ENCODE measurements at places on chromosomes 4 and X.

GRCh38 chr4:76342191-76342590 is 35.7 kb downstream of the STBD1 start:
- no peak for DNase-seq

DNA sequence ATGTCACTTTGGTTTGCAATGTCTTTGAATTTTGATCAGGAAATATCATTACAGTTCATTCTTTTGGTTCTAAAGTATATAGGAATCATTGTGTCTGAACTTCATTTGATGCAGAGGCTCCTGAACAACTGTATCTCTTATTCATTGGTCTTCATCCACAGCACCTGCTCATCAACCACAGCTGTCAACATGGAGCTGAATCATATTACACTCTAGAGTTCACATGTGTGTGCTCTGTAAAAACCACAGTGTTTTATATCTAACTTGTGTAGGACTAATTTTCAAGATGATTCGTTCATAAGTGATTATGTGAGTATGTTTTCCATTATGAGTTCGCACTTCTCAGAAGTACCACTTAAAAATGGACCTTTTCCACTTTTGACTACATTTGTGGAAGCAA is 643.3 kb upstream of the FAM241A start:
- DNase-seq, result no peak

- DNase-seq, result no peak
These were observed 258.2 kb downstream of the PPP1R2C start for GRCh38 chrX:42519666-42520231.

DNA sequence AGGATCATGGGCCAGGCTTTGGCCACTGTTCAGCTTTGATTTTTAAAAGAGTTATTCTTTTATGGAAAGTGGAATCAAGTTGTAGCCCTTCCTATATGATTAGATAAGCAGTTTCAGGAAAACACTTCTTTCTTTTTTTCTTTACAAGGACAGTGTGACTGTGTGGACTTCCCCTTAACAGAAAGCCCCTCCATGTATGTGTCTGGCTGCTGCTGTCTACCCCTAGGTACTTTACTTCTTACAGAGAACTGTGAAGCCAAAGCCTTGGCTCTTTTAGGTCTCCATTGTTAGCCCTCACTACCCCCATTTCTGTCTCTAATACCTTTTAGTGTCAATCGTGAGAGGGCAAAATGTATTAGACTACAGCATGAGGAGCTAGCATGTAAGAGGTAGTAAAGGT is 19.1 kb downstream of the VSIG1 start:
- DNase-seq, result no peak

DNA sequence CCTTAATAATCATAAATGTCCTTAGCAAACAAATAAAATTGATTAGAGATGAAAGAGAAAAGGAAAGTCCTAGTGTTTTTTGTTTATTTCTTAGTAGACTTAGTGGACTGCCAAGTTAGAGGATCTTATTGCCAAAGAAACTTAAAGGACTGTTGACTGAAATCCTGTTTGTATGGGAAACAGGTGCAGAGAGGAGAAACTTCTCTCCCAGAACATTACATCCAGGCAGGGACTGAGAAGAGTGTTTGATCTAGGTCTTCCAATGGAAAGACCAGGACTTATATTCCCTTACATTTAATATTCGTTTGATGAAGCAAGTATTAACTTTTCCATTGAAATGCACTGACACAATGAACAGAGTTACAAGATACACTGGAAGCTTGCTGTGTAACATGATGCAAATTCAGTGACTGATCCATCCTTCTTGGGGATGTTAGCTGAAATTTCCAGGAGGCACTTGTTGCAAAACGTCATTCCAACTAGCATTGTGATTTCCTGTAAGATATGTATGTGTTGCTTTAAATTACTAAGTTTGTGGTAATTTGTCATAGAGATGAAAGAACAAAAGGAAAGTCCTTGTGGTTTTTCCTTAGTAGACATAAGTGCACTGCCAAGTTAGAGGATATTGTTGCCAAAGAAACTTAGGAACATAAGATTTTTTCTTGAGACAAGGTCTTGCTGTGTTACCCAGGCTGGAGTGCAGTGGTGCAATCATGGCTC is 505.6 kb downstream of the STIM2 start:
- no peak for DNase-seq

- no peak for DNase-seq
These were observed 1.6 kb upstream of the USP11 start for GRCh38 chrX:47231167-47231566.

DNA sequence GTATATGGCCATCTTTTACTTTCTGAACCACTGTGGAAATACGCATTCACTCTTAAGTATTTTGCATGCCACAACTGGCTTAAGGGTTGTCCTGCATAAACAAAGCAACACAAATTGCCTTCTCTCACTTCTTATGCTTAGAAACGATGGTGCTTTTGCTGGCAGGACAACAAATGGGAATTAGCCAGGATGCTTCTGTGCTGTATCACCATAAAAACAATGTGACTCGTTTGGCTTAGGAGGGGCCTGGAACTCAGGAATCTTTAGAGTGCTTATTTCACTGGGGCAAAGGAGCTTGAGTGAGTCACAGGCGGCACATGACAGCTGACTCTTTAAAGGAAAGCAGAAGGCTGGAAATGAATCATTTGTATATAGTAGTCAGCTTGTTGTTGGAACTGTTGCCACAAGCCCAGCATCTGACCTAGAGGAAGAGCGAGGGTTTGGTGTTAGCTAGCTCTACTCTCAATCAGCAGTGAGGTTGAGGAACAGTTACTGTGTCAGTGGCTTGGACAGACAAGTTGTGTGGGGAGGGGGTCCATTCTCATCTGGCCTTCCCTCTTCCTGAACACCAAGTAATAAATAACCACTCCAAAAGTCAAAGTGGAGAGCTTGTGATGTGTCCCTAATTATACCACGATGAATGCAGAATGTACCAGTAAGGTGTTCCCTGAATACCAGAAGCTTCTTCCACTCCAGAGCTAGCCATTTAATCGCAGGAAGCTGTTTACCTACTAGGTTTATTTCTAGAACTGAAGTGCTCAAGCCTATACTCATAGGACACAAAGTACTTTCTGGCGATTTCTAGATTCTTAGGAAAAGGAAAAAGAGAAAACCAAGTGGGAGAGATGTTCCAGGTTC is 293.1 kb downstream of the CAMK2D start:
- DNase-seq, result peak; percentile 98

DNA sequence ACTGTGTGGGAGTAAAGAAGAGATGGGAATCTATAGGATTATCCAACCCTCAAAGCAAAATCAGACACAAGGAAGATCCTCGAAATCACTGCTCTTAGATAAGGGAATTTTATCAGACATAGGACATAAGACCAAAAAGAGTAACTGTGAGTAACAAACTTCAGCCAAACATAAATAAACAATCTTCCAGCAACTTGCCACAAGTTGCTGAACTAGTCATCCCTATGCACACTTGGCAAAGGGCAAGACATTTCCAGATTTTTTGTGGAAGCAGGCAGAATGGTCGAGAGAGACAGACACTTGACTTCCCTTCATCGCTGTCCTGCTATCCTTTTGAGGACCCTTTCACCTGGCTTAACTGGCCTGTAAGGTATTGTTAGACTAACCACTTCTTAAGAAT is 89.6 kb downstream of the KCNIP4 start:
- no peak for DNase-seq

GRCh38 chr4:171473155-171473554 is 340.0 kb upstream of the GALNTL6 start:
- DNase-seq, result no peak

DNA sequence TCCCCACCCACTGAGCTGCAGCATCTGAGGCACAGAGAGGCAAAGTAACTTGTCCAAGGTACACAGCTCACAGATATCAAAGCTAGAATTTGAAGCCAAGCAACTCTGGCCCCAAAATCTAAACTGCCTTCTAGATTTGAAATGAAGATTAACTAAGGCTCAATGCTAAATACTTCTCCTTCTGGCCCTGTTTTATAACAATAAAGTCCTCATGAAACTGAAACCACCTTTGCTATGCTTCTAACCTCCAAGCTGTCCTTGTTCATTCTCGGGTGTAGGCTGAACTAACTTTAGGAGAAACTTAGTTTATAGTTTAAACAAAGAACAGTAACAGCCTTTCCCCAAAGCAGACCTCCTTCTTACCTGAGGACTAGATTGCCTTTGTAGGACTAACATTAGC is 93.6 kb downstream of the DCTD start:
- DNase-seq, result no peak

DNA sequence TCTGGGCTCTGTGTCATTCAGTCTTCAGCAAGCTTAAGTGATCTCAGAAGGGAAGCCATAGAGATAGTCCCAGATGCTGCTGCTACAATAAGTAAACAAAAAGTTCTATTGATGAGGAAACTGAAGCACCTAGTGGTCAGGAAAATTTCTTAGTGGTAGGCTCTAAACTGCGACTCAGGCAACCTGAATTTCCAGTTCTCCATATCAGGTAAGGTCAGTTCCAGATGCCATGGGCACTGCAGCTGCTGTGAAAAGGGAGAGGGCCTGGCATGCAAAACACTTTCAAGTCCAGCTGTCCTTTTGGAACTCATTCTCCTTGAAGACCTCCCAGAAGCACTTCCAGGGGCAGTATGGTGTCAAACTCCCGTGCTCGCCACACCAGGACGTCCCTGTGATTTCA is 46.2 kb downstream of the REELD1 start:
- no peak for DNase-seq

GRCh38 chrX:71563921-71564320 is 14.3 kb upstream of the GCNA start:
- no peak for DNase-seq

GRCh38 chr4:176153124-176153523 is 42.3 kb downstream of the SPATA4 start:
- no peak for DNase-seq

- DNase-seq, result no peak
These were observed 951.2 kb downstream of the TECRL start for GRCh38 chr4:63458010-63458409.

DNA sequence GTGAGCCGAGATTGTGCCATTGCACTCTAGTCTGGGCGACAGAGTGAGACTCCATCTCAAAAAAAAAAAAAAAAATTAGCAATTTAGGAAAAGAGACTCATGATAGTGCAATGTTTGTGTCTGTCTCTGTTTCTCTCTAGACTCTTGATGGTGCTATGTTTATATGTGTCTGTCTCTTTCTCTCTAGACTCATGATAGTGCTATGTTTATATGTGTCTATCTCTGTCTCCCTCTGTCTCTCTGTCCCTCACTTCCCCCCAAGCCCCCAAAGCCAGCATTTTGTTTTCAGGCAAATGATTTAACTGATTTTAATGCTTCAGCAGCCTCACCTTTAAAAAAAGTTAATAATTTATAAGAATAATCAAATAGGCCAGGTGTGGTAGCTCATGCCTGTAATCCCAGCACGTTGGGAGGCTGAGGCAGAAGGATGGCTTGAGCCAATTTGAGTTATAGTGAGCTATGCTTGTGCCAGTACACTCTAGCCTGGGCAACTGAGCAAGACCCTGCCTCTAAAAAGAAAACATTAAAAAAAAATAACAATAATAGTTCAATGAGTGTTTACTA is 6.9 kb downstream of the MOB1B start:
- no peak for DNase-seq

DNA sequence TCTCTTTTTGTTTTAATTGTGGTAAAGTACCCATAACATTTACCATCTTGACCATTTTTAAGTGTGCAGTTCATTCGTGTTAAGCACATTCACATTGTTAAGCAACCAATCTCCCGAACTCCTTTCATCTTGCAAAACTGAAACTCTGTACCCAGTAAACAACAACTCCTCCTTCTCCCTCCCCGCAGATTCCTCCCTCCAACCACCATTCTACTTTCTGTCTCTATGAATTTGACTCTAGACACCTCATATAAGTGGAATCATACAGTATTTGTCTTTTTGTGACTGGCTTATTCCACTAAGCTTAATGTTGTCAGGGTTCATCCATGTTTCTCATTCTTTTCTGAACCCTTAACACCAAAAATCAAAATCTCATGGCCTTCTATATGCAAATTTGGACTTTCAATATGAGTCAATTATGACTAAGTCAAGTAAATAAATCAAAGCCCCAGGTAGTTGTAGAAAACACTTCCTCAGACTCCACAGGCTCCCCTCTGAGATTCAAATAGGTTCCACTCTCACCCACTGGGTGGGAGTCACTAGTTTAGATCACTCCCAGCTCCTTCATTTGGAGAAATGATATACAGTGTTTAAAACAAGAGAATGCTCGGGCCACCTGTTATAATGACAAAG is 9.8 kb upstream of the RTL5 start:
- no peak for DNase-seq

DNA sequence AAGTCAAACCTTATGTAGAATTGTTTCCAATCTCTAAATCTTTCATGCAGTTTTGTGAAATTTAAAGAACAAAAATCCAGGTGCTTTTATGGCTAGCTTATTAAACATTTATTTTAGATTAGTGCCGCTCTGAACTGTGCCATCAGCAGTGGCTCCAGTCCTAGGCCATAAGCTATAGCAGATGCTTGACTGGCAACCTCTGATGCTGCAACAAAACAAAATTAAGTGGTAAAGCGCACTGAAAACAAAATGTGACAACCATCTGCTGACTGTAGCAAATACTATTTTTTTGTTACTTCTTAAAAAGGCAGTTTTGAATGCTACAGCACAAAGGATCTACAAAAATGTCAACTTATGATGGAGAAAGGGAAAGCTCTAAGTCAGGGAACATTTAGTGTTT is 237.4 kb downstream of the DCLK2 start:
- DNase-seq, result no peak

DNA sequence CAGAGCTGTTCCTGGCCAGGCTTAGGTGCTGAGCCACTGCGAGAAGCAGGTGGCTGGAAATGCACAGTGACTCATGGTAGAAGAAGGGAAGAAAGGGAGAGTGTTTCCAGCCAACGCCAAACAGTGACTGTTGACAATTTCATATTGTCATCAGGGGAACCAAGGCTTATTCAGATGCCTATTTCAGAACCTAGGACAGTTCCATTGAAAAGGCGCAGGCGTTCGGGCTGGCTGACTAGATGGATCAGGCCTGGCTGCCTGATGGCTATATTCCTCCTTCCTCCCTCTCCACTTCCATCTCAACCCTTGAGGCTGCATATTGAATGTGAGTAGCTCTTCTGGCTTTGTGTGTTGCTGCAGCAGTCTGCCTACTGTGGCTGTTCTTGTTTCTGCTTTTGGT is 73.0 kb upstream of the FRMPD4 start:
- DNase-seq, result no peak

Data from HCT116 (cell line).